ENCODE measurements at places on chromosomes 3 and 15.

- DNase-seq = peak; percentile 78
Measured at GRCh38 chr3:188270423-188270972, 116.5 kb downstream of the LPP start.

- DNase-seq = no peak
Measured at GRCh38 chr3:50591196-50591741, 20.3 kb downstream of the CISH start.

DNA sequence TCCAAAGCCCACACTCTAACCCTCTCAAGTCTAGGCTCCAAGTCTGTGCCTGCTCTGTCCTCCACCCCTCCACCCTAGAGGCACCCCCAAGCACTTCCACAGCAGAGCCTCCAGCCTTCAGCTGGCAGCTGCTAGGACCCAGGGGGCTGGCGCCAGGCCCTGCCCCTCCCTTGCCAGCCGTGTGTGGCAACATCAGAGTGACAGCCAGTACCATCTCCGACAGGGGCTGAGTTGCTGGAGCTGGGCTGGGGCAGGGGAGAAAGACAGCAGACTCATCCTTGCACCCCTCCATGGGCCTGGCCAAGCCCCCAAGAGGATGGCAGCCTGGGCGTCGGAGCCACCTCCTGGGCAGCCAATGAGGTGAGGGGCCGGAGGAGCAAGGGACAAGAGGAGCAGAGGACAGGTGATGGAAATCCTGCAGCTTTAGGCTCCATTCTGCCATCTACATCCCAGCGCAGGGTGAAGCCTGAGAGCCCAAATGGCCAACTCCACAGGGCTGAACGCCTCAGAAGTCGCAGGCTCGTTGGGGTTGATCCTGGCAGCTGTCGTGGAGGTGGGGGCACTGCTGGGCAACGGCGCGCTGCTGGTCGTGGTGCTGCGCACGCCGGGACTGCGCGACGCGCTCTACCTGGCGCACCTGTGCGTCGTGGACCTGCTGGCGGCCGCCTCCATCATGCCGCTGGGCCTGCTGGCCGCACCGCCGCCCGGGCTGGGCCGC, at the start of gene GPR62:
TSS of gene GPR62 (plus strand) at position 207 of the 718 bp plus-strand sequence. CDS start at position 479, 272 bp downstream.
- DNase-seq = no peak

GRCh38 chr3:138099417-138099816, 16.0 kb downstream of the DZIP1L start:
- DNase-seq = no peak

DNA sequence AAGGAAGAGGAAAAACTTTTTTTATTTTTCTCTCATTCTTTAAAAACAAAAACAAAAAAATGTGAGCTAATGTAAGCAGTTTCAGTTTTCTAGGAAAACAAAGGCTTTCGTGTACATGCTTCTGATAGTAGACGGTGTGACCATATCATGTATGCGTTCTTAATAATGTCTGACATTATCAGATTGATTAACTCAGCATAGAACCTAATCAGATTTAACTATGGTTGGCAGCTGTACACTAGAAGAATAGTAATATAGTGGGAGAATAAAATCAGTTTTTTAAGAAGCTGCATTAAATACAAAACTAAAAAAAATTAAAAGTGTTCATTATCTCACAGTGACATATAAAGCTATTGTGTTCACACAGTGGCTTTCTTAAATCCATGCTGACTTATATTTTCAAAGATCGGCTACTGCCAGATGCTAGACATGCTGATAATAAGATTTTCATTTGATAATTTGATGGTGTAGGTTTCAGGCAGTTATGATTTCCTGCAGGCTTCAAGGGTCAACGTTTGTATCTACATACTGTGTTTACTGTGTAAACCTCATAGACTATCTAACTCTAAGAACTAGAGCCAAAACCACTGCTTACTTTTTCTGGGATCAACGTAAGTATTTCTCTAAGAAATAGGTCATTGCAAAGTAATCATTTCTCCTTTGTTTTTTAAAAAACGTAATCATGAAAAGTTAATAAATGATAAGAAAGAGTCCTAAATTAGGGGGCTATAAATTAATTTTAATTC, 74.0 kb downstream of the UBE2E2 start:
- no peak for DNase-seq

All from Caco-2 (cell line).